Type B pancreatic cell (in vitro differentiated cells): ENCODE measurements at places on chromosomes 12 and 14.
A peak's percentile ranks its signal among the peaks of the same experiment; 100 is the strongest.

DNA sequence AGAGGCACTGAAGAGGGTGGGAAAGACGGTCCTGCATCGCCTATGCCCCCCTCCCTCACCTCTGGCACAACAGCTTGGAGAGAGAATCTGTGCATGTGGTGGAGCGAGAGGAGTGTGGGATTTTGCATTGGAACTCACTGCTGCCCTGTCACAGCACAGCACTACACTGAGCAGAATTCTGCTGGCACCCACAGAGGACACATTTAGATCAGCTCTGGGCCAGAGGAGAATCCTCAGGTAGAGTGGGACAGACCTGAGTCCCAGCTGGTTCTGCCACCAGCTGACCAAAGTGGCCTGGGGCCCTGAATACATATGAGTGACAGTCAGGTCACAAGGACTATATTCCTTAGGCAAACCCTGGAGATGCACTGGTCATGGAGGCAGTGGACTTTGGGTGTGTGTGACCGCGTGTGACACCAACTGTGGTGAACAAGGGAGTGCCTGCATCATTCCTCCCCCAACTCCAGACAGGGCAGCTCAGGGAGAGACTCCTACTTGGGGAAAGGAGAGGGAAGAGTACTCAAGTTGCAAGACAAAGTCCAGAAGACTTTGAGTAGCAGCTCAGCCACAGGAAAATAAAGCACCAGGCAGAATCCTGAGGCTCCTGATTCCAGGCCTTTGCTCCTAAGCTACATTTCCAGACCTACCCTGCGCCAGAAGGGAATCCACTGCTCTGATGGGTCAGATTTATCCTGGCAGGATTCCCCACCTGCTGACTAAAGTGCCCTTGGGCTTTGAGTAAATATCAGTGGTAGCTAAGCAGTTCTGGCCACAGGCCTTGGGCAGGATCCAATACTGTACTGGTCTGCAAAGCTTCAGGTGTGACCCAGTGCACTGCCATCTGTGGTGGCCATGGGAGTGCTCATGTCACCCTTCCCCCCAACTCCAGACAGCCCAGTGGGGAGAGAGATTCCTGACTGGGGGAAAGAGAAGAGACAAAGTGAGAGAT is 10.6 kb upstream of the ACOT1 start:
- DNase-seq, result no peak

DNA sequence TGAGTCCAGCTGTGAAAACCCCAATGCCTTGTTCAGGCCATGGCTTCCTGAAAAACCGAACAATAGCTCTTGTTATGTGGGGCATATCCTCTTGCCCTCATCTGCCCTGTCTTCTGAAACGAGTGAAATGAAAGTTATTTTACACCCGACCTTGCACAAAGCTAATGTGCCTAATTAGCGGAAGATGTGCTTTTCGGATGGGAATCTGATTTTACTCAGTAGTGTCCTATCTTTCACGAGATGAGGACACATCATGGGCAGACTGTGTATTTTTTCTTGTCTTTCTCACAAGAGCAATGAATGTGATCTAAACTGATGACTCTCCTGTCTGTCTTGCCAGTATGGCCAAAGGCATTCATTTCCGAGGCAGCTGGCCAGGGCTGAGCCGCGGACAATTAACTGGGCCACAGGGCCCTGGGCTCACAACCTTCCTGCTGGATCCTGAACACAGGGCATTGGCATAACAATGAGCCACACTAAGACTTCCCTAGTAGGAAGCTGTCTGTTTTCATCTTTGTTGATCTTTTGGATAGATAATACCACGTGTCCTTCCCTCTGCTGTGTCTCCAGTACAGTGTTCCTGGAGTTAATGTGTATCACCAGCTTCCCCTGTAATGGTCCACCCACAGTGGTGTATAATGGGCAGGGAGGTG is 86.0 kb upstream of the HIF1A start:
- no peak for DNase-seq

- DNase-seq, result no peak
Measured at GRCh38 chr12:111367661-111368221, 1.2 kb downstream of the PHETA1 start.

GRCh38 chr12:87430444-87430843 is 598.8 kb downstream of the C12orf50 start:
- no peak for DNase-seq

GRCh38 chr12:108319277-108320234 is 19.6 kb downstream of the CMKLR1 start:
- no peak for DNase-seq

DNA sequence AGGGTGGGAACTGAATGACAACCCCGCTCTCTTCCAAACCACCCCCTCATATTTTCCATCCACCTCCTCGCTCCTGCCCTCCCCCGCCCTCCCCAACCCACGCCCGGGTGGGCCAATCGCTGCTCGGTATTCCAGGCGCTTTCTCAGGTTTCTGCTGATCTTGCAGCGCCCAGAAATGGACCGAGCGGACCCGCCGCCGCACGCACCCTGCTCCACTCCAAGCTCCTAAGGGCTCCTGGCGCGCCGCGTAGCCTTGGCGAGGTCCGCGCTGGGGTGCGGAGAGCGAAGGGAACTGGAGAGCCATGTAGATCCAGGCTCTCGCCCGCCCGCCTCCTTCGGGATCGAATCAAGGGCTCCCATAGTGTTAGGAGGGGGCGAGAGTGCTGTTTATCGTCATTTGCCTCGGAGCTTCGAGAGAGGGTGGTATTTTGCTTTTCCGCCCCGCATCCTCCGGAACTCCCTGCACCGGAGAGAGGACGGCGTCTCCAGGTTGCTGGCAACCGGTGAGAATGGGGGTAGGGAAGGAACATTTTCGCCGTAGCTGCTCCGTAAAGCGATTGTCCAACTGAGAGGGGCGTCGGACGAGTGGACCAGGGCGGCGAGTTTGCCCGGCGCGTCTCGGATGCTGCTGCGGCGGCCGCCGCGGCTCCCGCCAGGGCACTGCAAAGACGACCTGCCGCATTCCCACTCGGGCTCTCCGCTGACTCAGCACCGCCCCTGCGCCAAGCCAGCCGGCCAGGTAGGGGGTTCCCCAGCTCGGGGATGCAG is at the start of gene KCNA1:
Gene KCNA1, plus strand, starts transcription at position 172 of the 768 bp plus-strand sequence. CDS start 1,474 bp downstream, outside the sequence.
- peak; percentile 68 for DNase-seq

DNA sequence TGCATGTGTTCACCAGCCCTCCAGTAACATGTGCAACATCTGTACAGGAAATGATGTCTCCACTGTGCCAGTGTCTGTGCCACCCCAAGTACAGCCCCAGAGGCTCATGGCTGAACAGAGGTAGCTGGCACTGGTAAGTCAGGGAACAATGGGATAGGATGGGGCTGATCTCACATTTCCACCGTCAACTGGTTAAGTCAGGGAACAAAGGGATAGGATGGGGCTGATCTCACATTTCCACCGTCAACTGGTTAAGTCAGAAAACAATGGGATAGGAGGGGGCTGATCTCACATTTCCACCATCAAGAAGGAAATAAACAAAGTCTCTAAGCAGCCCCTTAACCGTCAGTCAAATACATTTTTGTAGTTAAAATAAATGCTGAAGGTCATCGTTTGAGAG is 246.6 kb downstream of the TMEM132D start:
- DNase-seq, result no peak

GRCh38 chr14:36654794-36655381 is 6.8 kb upstream of the PAX9 start:
- no peak for DNase-seq

DNA sequence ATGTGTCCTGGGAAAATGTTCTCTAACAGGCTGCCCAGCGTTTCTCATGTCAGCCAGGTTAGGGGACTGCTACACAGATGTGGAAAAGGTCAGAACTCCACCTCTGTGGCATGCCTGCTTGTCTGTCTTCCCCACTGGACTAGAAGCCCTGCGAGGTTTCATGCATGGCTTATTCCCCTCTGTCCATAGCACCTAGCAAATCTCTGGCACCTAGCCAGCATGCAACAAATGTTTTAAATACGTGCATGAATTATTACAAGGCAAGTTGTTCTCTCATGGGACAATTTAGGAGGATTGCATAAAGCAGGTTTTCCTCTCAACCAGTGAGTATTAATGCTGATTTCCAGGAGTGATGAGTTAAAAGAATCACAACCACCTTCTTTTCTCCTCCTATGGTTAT is 21.4 kb upstream of the KCNK13 start:
- no peak for DNase-seq

DNA sequence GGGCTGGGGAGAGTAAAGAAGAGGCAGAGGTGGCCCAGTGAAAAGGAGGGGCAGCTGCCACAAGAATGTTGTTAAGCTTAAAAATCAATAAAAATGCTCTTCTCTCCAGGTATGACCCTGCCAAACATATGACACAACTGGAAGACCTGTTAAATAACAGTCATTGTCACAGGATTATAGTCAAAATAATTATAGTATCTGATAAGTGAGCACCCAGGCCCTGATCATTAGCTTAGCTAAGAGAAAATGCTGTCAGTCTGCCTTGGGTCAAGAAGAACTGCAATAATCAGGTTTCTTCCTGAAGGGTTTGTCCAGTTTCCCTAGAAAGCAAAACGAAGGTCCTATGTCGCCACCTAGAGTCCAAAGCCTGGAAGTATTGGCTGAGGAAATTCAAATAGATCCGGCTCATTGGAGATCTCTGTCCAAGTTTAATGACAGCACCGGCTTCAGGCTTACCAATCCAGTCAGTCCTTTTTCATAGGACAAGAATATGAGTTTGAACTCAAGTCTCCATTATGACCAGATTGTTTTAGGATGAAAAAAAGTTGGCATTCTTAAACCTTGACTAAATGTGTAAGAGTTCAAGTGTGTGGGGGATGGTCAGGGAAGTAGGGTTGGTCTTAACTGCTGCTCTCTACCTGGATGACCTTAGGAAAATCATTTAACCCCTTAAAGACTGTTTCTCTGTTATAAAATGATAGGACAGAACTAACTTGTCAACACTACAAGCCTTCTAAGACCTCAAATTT is 22.5 kb upstream of the NKX2-8 start:
- DNase-seq, result no peak

DNA sequence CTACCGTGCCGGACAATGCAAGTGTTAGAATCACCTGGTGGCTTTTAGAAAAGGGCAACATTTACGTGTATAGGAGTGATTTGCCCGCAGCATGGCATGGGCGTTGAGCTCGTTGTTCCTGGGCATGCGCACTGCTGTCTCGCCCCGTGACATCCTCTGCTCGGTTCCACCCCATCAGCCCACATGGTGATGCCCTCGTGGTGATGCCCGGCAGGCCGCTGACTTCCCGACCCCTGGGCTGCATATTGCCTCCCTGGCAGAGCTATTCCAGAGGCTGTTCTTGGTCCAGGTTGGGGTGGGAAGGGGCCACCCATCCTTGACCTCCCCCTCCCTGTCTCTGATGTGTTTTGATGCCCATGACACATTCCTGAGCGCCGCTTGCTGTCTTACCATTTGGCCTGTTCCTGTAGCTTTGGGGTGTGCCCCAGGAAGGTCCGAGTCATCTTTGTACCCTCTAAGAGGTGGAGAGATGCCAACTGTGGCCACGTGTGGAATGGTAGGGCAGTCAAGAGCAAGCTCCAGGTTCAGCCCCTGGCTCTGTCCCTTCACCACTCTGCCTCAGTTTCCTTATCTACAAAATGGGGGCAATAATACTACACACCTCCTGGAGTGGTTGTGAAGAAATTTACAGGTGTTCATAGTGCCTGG is 4.8 kb downstream of the HIP1R start:
- DNase-seq, result no peak

GRCh38 chr12:51183816-51184215 is 10.9 kb upstream of the TFCP2 start:
- no peak for DNase-seq

DNA sequence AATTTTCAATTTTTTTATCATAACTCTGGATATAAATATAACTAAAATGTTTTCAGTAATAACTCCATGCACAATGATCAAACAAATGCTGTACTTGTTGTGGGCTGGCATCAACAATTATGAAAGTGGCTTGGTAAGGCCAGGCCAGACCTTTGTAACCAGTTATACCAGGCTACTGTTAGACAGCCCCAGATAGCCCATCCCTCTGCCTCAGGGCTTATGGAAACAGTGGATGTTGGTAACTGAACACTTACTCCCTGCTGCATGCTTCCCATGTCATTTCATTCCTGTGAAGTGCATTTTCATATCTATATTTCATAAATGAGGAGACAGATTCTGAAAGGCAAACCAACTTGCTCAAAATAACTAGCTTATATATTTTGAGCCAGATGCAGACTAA is 195.0 kb downstream of the SYT1 start:
- DNase-seq, result no peak

GRCh38 chr14:54691525-54692283 is 124.8 kb downstream of the SAMD4A start:
- DNase-seq, result peak; percentile 75

DNA sequence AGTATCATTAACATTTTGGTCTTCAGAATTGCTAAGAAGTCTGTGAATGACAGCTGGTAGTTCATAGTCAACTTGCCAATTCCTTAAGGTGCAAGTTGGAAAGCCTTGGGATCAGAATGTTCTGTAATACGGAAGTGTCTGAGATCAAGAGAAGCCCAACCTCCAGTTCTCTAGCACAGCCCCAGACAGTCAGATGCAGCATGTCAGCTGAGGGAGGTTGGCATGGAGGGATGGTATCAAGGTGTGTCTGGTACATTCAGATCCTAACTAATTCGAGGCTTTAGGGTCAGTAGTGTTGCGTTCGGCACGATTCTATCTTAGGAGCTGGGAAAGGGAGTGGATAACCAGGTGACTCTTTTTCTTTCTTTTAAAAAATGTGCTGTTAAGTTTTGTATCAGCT is 38.3 kb downstream of the FNTB start:
- no peak for DNase-seq

- no peak for DNase-seq
Measured at GRCh38 chr14:101719708-101720107, 41.8 kb upstream of the PPP2R5C start.

- no peak for DNase-seq
Measured at GRCh38 chr12:14935031-14935430, 3.3 kb downstream of the ERP27 start.

DNA sequence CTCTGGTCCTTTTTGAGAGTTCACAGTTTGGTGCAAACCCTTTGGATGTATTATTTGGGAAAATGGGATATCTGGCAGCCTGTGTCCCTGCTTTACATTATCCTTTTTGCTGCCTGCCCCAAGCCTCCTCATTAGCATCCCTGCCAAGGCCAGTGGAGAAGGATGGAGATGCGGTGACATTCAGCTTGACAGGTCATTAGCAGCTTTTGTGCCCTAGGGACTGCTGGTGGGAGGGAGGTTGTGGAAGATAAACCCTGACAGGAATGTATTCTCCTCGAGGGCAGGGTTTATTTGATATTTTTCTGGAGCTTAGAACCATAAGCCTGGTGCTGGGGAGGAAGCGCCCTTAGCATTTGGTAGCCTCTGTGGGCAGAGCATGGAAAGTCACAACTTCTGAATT is 49.3 kb downstream of the PTPN11 start:
- no peak for DNase-seq

DNA sequence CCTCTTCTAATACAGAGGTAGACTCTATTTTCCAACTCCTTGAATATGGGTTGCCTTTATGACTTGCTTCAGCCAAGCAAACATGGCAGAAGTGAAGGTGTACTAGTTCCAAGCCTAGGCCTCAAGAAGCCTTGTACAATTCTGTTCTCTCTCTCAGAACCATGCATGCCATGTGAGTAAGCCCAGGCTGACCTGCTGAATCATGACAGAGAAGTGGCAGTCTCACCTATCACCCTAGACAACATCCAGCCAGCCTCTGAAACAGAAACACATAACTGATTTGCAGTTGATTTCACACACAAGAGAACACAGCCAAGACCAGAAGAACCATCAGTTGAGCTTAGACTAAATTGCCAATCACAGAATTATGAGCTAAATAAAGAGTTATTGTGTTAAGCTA is 157.2 kb downstream of the GARIN6 start:
- no peak for DNase-seq
